Stimulated activated CD8-positive, alpha-beta memory T cell treated with anti-CD3 and anti-CD28 coated beads, Interleukin-4, amount 100 ng/mL, for 1 hour (primary cell): ENCODE measurements at places on chromosomes 1 and 21.

GRCh38 chr1:19682257-19682656, 17.6 kb downstream of the HTR6 start:
- no peak for DNase-seq

- DNase-seq = no peak
Measured at GRCh38 chr1:101587741-101588140, 350.9 kb downstream of the S1PR1 start.

DNA sequence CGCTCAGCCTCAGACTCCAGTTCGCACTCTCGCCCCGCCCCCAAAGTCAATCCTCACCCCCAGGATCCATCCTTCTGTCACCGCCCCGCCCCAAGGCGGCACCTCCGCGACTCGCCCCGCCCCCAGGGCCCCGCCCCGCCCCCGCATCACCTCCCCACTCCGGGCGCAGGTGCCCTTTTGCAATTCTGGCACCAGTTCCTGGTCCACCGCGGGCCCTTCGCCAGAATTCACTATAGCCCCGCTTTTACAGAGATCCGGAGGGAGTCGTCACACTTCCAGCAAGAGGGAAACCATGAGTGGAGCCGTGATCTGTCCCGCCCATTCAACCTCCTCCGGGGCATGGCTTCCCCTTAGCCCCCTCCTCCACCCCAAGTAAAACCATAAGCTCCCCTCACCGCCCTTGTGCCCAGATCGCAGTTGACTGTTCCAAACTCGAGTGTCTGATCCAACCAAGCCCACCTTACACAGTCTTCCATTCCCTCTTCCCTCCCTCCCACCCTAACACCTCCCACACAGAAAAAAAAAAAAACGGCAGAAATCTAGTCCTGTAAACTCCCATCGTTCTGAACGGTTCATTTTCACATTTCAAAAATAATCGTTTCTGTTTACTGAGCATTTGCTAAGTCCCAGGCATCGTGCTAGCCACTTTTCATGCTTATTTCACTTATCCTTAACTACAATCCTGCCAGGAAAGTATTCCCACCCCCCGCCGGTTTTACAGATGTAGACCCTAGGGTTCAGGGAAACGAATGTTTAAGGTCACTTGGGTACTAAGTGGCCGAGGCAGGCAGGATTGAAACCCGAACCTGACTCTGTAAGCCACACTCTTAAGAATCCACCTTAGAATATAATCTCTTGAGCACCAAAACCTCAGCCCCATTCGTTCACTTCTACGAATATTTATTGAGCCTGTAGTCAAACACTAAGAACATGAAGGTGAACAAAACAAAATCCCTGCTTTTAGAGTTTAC, 1.3 kb upstream of the DNAJC16 start:
- no peak for DNase-seq

DNA sequence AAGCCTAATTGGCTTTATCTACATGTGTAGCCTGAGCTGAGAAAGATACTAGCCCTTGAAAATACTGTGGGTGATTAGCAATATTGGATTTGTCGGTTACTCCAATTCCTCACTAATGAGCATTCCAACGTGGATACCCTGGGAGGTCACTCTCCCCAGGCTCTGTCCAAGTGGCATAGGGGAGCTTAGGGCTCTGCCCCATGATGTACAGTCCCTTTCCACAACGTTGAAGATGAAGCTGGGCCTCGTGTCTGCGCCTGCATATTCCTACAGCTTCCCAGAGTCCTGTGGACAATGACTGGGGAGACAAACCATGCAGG, 2.6 kb downstream of the RCC1 start:
- DNase-seq = no peak

- DNase-seq = no peak
Measured at GRCh38 chr21:46538851-46539666, 65.8 kb downstream of the S100B start.
